Adrenal gland (tissue), 19 donors: ENCODE measurements at places on chromosomes 12 and 14. TPM values are rescaled to one million over a fixed set of nuclear protein-coding genes. Genes with fewer than 3 reads are reported as not detected.

PLEKHH1 gene
- 50.4 TPM for polyA plus RNA-seq

PLXNC1 gene
- 2.5 TPM for polyA plus RNA-seq

DNA sequence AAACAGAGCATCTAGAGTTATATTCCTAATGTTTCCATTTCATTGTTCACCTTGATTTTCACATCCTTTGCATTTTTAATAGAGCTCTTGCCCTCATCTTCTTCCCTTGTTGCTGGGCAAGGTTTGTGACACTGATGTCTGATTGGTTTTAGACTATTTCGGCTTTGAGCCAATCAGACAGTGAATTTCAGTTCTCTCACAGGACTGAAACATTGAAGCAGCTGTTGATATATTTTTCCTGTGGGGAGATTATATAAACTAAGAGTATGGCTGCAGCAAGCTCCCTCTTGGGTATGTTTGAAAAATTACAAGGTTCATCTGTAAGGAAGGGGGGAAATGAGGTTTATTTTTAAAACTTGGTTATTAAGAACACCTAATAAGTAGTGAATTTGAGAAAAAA lies 51.2 kb downstream of the ATF7IP start:
- DNase-seq: no peak

- DNase-seq: no peak
Observed at GRCh38 chr14:24297190-24297964, 2.2 kb downstream of the DHRS1 start.

GRCh38 chr12:32997471-32997870 lies 100.9 kb upstream of the PKP2 start:
- no peak for DNase-seq

GRCh38 chr14:91005716-91006115 lies 54.7 kb downstream of the RPS6KA5 start:
- DNase-seq: no peak

- no peak for DNase-seq
Observed at GRCh38 chr14:60944204-60944603, 36.7 kb downstream of the TRMT5 start.
